H9 (cell line): ENCODE measurements at places on chromosomes 7 and 10. TPM values are rescaled to one million over a fixed set of nuclear protein-coding genes. Genes with fewer than 3 reads are reported as not detected.

The AUTS2 gene
- 232 and 256 TPM in 2 replicates for total RNA-seq

The ALKBH4 gene
- total RNA-seq, result 23.9 and 24.2 TPM in 2 replicates

The ABI1 gene
- total RNA-seq, result 35.8 and 36.9 TPM in 2 replicates

The TMEM236 gene
- not detected in 2 replicates for total RNA-seq

The NUTM2D gene
- 2.3 and 3.5 TPM in 2 replicates for total RNA-seq

The SH2D4B gene
- total RNA-seq, result 0.07 TPM in 1 of 2 replicates, not detected in the other
